Thymus (tissue), 14 donors: ENCODE measurements at places on chromosomes 16 and 17.

DNA sequence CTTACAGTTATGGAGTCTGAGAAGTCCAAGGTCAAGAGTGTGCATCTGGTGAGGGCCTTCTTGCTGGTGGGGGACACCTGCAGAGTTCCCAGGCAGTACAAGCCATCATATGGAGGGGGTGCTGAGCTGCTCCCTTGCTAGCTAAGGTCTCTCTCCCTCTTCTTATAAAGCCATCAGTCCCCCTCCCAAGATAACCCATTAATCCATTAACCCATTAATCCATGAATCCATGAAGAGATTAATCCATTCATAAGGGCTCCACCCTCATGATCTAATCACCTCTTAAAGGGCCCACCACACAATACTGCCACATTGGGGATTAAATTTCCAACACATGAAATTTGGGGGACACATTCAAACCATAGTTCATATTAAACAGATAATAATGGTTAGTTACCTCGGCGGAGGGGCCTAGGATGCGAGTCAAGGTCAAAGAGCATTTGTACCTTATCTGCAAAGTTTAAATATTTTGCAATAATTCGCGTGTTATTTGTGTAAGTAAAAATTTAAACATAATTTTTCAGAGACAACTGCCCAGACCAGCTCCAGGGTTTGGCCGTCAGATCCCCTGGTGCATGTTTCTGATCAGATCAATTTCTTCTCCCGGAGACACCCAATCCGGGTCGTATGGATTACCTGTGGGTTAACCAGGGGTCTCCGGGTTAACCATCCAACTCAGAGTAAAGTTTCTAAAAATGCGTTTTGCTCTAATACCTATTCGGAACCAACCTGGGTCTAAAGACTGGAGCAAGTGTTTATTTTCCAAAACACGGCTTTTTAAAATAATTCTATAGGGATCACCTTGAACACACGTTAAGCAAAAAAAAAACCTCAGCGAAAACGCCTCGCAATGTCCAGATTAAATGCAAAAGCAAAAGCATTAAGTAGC lies 740 bp upstream of the POLR3E start:
- DNase-seq = no peak

GRCh38 chr17:30605523-30605922 lies 128.3 kb downstream of the GOSR1 start:
- DNase-seq = no peak

DNA sequence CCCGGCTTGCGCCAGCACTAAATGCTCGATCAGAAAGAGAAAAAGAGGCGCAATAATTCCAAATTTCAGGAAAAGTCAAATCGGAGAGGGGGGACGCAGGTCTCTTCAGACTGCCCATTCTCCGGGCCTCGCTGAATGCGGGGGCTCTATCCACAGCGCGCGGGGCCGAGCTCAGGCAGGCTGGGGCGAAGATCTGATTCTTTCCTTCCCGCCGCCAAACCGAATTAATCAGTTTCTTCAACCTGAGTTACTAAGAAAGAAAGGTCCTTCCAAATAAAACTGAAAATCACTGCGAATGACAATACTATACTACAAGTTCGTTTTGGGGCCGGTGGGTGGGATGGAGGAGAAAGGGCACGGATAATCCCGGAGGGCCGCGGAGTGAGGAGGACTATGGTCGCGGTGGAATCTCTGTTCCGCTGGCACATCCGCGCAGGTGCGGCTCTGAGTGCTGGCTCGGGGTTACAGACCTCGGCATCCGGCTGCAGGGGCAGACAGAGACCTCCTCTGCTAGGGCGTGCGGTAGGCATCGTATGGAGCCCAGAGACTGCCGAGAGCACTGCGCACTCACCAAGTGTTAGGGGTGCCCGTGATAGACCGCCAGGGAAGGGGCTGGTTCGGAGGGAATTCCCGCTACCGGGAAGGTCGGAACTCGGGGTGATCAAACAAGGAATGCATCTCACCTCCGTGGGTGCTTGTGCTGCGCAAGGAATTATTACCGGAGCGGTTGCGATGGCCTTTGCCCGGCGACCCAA lies 4.0 kb upstream of the DLX4 start:
- DNase-seq = no peak

DNA sequence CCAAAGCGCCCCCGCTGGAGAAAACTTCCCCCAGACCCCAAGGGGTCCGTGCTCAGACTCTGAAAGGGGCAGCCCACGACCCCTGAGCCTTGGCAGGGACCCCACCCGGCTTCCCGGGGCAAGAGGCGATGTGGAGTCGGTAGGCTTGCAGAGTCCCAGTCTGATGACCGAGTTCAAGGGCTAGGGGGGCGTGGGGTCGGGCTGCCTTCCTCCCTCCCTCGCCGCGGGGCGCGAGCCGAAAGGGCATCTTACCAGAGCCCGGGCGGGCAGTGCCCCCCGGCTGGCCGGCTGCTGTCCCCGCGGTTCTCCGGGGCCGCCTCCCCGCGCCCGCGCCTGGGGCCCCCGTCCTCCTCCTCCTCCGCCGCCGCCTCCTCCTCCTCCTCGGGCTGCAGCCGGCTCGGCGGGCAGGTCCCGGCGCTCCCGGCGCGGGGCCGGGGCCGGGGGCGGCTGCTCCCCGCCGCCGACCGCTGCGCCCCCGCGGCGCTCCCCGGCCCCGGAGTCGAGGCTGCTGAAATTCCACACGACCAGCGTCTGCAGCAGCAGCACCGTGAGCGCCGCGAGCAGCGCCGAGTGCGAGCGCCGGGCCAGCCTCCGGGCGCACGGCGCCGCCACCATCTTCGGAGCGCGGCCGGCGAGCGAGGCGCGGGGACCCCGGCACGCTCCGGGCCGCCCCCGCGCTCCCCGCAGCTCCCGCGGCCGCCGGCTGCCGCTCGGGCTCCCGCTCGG lies 415 bp downstream of the XYLT1 start:
- no peak for DNase-seq

GRCh38 chr16:46748775-46749705 lies 896 bp upstream of the MYLK3 start:
- no peak for DNase-seq

DNA sequence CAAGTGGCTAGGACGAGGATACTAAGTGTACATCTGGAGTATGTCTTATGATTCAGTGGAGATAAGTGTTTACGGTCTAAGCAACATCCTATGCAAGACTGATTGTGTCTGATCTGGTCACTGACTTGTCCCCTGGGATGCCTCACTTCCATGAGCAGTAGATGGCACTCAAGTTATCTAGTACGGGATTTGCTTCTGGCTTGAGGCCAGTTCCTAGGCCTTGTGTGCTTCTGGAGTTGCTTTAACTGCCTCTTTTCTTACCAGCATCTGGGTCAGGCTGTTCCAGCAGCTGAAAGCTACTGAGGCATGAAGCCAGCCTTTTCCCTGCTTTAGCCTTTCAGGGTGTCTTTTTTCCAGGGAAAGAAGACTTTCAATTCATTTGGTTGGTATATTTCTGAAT lies 23.0 kb downstream of the SUPT6H start:
- DNase-seq = no peak

GRCh38 chr17:41018541-41018940 lies 8.5 kb downstream of the KRTAP1-5 start:
- DNase-seq = no peak

GRCh38 chr16:87855852-87856715 lies 13.2 kb downstream of the SLC7A5 start:
- DNase-seq = no peak

DNA sequence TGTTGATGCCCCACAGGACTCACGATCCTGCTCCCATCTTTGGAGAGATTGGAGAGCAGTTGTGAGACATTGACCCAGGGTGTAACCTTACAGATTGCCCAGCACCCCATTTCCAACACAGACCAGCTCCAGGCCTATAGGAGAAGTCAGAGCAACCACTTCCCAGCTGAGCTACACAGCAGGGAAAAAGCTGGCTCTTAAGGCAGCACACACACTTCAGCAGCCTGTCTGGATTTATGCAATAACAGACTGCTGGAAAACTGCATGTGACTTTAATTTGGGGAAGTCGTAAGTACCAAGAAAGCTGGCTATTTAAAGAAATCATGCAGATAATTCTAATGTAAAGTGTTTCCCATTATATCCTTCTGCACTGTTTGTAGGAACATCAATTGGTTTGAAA lies 30.8 kb downstream of the NOG start:
- DNase-seq = no peak

DNA sequence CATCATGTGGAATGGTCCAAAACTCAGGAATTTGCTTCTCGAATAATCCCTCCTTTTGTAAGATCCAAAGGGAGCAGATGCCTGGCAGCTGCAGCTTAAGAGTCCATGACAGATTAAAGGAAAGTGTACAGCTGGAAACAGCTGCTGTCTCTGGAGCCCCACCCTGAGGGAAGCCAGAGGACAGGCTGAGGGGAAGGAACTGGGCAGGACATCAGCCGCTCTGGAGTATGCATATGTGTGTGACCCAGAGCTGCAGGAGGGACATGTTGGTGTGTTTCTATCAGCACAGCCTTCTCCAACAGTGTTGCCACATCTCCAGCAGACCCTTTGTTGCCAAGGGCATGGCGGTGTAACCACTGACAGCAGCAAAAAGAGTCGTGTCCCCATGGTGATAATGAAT lies 46.2 kb downstream of the CYB561 start:
- DNase-seq = no peak

- no peak for DNase-seq
Observed at GRCh38 chr16:67026570-67026969, 2.4 kb upstream of the CBFB start.

- DNase-seq = no peak
Observed at GRCh38 chr16:86343027-86343795, 167.1 kb upstream of the FOXF1 start.

- no peak for DNase-seq
Observed at GRCh38 chr17:62189377-62189776, 124.3 kb upstream of the MED13 start.

- DNase-seq = no peak
Observed at GRCh38 chr17:80523054-80523744, 21.4 kb upstream of the RPTOR start.

DNA sequence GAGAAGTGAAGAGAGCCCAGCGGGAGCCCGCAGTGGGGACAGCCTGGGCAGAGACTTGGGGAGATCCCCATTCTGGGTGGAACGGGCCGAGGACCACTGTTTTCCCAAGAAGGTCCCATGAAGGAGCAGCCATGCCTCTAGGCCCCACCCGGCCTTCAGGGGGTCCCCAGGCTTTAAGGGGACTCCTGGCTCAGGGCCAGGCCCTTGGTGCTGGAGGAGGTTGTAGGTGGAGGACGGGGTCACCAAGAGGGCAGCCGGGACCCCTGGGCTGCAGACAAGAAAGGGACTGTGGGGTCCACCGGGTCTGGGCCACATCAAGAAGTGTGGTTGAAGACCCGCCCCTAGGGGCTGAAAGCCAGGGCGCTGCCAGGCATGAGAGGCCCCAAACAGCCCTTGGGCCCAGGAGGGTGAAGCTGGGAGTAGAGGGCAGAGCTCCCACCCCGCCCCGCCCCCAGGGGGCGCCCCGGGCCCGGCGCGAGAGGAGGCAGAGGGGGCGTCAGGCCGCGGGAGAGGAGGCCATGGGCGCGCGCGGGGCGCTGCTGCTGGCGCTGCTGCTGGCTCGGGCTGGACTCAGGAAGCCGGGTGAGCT lies at the start of gene PRSS21:
PRSS21 (plus strand) TSS at position 487 of the 589 bp plus-strand sequence; CDS start at position 519, 32 bp downstream.
- no peak for DNase-seq

DNA sequence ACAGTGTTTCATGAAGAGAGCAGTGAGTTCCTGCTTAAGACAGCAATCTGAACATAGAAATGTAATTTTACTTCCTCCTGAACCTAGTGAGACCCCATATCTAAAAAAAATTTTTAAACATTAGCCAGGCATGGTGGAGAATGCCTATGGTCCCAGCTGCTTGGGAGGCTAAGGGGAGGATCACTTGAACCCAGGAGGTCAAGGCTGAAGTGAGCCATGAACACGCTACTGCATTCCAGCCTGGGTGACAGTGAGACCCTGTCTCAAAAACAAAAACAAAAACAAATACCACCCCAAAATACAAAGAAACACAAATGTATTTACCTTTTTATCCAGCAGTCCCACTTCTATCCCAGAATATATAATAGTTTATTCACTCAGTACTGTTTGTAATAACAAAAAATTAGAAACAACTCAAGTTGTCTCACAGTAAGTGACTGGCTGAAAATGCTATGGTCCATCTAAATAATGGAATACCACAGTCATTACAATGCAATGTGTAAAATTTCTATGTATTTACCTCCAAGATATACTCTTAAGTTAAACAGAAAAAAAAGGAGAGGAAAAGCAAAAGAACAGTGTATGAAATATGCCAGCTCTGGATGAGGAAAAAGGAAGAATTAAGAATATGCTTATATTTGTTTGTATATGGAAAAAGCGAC lies 16.3 kb downstream of the CFDP1 start:
- DNase-seq = no peak

DNA sequence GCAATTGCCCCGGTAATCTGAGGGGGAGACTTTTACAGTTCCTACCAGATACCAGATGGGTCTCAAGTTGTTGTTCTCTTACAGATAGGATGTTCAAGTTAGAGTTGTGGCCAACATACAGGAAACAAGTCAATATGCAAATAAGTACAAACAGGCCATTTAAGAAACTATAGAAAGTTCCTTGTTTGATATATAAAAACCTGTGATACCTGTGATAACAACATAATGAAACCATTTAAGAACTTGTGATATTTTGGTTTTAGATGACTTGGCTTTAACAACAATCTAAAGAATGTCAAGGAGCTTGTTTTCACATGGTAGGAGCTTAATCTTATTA lies 16.8 kb downstream of the CDR2 start:
- DNase-seq = no peak

DNA sequence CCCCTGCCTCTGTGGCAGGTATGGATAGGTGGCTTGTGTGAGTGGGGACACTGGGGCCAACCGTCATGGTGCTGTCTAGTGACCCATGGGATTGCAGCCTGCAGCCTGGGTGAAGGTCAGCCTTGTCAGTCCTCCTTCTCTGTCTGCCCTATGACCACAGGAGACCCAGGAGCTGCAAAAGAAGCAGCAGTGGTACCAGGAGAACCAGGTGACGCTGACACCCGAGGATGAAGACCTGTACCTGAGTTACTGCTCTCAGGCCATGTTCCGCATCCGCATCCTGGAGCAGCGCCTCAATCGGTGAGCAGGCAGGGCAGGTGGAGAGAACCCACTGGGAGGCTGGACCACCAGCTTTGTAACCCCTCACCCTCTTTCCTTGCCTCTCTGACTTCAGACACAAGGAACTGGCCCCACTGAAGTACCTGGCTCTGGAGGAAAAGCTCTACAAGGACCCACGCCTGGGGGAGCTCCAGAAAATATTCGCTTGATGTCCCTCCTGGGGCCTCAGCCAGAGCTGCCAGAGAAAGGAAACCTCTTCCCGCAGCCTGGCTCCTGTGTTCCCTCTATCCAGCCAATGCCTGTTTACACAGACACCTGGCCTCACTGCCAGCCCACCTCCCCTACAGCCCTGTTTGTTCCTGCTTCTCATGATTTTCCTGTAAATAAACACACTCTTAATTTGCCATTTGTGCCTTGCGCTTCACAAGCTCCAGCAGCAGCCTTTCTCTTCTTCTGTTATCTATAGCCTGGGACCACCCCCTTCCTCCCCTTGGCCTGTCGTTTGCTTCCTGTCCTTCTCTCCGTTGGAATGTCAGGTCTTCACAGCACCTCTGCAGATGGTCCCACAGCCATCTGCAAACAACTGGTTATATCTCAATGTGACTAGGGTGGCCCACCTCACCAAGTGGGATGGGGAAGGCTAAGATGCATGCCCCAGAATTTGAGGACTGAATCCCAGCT lies 4.5 kb upstream of the KATNB1 start:
- DNase-seq = no peak

GRCh38 chr16:24753000-24753399 lies 23.5 kb downstream of the TNRC6A start:
- DNase-seq = no peak
